H54 (cell line): ENCODE measurements at places on chromosomes 7 and 10.

DNA sequence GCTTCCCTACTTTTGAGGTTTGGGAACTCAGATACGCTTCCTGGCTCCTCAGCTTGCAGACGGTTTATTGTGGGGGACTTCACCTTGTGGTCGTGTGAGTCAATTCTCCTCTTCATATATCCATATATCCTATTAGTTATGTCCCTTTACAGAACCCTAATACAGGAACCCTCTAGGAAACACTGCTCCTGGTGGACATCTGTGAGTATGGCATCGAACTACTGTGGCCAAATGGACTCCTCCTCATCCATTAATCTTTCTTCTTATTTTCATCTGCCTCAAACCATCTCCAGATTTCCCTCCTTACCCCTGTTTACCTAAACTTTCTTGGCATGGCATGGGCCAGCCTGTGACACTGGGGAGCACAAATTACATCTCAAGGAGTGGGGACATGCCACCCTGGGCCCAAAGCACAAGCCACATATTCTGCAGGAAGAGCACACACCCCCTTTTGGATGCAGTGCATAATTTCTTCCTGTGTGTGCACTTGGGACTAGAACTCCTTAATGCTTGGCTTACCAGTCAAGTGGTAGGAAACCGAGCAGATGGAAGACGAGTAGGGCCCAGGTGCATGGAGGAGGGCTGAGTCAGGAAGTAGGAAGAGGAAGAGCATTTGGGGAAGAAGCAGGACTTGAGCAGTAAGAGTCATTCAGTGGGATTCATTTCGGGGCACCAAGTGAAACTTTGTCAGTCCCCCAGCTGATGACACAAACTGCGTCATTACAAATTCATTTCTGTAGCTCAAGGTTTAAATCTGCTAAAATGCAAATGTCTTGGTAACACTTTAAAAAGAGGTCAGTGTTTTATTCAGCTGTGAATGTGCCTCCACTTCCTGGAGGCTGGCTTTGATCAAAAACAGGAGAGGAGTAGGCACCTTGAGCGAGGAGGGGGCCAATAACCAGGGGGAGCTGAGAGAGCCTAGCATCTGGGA is 80.8 kb upstream of the PLXNA4 start:
- peak; percentile 26 for DNase-seq

DNA sequence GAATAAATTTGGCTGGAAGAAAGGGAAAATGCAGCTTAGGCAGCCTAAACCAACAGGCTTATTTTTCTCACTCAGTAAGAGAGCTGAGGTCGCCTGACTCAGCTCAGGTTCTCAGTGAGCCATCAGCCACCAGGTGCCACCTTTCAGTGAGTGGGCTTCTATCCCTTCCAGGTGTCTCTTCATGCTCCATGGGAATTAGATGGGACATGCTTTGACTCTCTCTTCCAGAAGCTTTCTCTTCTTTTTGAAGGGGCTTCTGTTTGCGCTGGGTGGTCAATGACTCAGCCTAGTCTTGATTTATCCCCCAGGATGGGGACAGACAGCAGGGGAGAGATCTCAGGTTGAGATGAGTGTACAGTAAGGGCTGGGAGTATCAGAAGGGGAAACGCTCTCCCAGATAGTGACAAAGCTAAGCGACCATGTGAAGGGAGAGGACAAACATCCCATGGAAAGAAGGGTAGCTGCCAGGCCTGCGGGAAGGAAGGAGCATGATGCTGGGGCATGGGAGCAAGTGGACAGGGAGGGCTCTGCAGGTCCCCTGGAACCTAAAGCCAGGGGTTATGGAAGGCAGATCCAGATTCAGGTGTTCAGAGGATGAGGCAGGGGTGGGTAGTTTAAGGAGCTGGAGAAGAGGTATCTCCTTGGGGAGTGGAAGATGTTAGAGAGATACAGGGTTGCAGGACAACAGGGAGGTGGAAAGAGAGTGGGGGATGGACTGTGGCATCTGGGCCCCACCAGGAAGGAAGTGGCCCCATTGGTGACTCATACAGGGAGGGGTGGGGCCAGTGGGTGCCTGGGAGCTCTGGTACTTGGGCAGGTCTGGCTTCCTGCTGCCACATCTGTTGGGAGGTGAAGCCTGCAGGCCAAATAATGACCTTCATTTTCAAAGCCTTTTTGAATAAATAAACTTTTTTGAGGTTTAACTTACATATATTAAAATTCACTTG is 32.5 kb downstream of the OGDH start:
- peak; percentile 94 for DNase-seq

DNA sequence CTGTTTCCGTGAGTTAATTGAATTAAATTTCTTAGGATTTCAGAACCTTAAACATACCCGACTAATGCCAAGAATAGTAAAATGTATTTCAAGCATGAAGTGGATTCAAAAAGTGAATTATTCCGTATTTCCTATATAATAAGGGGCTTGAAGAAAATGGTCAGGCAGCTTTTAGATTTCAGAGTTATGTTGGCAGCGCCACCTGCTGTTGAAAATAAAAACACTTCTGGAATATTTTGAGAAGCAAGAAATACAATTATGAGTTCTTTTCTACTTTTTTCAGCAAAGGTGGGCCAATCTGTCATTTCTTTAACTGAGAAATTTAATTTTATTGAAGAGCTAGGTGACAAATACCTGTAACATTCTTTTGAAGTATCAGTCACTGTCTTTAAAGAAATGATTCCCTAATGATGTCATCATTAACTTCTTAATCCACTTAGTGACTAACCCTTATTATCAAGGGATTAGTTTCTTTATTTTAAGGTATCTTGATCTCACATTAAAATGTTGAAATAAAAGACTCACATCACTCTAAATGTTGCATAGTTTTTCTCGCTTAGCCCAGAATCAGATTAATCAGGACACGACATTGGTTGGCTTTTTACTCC is 36.6 kb upstream of the AGR3 start:
- no peak for DNase-seq

DNA sequence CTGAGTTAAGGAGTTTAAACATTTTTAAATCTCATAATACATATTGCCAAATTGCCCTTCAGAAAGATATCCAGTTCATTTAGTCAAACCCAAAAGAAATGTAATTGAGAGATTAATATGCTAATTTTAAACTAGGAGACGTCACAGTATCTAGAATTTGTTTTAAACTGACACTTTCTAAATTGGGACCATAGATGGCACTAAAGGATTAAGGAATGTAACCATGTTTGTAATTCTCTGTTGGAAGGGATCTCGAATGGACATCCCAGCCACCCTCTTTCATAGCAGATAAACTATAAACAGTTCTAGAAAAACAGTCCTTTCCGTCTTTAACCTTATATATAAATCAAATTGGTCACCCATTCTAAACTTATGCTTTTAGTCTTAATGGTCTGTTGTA is 30.0 kb upstream of the SAMD9L start:
- no peak for DNase-seq

DNA sequence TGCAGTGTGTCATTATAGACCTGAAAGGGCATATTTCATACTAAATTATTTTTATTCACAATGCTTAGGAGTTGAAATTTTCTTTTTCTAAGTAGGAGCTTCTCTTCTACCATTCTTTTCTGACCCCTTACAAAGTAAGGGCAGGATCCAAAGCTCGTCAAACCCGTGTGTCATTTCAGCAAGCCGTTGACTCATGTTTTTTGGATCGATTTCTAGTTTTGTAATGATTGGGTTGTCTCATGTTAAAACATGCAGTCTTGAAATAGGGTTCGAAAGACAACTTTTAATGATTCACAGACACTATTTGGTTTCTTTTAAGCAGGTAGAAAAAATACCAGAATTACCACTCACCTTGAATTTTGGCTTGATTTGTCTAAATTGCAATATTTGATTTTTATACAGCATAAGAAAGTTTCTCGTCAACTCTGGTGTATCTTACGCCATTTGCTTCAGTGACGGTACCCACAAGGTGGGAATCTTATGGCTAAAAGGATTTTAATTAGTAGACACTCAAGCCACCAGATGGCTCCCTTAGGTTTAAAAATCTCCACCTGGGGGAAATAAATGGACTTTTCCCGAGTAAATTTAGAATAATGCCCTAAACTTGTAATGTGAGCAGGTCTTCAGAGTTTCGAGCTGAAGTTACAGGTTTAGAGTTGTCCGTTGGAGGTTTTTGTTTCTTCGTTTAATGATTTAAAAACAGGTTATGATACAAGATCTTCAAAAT is 283.4 kb downstream of the CCDC3 start:
- DNase-seq: no peak

- DNase-seq: no peak
These were observed 2.2 kb upstream of the SAP25 start for GRCh38 chr7:100575746-100576383.

DNA sequence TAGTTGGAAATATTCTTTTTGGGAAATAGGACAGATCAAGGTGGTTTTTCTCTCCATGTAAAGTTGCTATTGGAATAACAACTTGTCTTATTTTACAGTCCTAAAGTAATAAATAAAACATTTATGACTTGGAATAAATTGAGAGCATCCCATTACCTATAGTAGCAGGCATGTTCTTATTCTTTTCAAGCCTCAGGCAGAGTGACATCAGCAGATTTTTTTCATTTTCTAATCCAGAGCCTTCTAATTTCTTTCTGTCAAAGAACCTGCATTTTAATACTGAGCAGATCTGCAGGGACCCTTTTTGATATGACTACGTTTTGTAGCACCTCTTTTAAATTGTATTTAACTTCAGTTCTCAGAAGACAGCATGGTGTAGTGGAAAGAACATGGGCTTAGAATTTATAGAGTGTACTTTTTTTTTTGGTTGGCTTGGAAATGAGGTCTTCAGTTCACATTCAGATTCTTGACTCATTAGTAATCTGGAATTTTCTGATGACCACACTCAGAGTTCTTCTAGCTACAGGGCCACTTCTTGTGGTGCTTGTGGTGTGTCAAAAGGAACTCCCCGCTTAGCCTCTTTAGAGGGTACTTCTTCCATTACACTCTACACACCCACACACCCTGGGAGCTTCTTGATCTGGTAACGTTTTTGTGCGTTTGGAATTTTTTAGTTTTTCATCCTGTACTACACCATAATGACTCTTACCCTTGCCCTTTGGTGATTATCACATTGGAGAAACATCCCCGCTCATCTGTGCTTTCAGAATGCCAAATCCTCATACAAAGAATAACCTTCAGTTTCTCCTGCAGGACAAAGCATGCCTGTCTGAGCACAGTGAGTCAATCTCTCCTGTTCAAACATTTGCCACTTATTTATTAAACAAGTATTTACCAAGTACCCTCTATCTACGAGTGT is 34.6 kb downstream of the AGK start:
- DNase-seq: peak; percentile 29

DNA sequence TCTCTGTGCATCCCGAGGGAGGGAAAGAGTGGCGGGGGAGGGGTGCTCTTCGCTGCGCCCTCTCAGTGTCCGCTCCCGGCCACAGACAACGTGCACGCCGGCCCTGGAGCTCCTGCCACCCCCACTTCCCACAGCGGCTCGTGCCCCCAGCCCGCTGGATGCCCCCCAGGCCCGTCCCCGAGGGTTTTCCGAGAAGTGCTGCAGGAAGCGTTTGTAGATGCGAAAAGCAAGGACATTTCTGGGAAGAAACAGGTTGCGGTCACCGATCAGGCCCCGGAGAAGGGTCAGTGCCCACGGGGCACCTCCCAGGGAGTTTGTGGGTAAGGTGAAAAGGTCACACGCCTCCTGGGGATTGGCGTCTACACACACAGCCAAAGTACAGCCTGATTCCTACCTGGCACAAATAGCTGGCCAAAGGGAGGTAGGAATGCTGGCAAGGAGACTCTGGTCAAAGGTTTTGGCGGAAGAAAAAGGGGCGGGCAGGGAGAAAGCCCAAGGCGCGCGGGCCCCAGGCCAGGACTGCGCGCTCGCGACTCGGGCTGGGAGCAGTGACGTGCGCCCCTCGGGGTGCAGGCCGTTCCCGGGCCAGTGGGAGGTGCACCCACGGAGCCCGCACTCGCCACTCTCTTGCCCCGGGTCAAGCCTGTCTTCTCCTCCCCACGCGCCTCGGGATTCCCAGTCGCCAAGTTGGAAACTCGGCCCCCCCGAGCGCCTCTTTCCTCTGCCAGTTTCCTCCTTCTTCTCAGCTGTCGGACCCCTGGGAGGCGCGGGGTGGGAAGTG is 1.5 kb upstream of the NRP1 start:
- DNase-seq: peak; percentile 74

DNA sequence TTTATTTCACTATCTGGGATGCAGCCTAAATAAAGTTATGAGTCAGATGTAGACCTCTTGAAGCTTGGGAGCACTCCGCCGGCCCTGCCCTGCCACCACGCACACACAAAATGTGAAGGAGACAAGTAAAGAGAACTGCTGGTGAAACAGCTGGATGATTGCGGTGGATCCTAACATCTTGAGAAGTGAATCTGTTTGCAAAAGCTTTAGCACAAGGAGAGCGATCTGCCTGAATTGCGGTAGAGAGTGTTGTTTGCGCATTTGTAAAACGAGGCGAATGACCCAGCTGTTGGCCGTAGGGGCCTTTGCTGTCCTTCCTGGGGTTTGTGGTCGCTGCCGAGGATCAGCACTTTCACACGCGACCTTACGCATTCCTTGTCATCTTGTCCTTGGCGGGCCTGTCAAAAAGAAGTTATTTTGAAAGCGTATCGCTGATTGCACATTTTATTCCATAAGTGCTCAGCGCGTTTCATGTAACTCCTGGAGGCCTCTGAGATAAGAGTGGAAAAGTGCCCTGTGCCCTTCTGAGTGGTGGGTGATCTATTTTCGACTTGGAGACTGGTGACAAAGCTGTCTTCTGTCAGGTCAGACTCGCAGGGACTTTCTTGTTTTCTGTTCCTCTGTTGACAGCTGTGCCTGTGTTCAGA is 40.8 kb downstream of the RBM20 start:
- no peak for DNase-seq

DNA sequence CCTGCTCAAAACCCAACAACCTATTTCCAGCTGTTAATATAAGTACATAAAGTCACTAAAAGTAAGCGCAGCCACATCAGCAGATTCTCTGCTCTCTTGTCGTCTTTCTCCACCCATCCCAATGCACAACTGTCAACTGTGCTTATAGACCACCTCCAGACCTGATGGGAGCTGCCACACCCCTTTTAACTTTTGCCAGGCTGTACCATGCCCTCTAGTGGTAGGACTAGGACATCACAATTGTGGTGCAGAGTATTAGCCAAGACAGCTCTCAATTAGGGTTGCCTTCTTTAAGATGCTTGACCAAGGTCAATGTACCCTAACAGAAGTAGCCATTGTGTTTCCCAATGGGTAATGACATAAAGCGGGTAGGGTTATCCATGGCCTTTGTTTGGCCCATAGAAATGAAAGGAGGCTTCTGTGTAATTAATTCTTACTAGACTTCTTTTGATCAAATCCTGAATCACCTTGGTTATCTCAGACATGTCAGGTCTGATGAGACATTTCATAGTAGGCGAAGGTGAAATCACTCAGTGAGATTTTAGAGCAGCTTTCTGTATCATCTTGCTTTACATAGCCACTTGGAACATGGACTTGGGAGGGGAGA is 68.1 kb downstream of the SCRN1 start:
- DNase-seq: peak; percentile 57

DNA sequence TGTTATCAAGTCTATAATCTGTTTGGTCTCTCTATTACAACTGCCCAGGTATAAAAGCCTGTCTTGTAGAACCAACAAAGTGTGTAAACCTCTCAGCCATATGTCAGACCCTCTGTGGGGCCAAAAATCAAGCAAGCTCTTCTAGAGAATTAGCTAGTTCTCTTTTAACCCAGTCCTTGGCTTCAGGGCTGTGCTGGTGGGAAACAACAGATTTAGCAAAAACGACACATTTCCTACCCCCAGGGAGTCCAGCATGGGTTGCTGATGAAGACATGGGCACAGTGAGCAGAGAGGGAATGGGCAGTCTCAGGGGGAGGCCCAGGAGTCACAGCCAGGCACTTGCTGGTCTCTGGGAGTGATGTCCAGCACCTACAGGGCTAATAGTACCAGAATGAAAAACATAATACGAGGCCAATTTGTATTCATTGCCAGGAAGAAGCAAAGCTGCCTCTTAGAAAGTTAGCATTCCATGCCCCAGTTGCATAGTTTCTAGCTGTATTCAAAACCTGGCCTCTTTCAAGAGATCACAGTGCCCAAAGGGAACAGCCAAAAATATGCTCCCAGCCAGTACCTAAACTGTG is 80.1 kb downstream of the FRMD4A start:
- no peak for DNase-seq
